GM13976 (cell line): ENCODE measurements at places on chromosomes 12 and 14.

DNA sequence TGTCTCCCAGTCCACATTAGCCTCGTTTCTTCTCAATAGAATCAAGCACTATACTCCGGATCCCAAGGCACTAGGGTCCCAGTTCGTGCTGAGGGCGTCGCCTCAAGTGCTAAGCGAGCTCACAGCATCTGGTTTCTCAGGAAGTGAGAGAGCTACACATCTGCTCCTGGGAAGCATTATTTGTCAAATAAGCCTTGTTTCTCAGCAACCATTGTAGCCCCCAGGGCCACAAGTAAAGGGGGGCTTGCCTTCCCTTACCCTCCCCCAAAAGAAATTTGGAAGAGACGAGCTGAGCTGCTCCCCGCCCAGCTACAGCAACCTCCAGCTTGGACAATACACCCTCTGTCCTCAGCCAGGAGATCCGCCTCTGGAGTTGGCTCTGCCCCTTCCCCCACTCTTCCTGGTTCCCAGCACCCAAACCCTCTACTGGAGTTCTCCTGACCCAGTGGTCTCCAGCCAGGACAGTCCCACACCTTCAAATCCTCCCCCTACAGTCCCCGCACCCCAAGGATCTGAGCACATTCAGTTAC lies 5.7 kb upstream of the TNS2 start:
- DNase-seq, result no peak

DNA sequence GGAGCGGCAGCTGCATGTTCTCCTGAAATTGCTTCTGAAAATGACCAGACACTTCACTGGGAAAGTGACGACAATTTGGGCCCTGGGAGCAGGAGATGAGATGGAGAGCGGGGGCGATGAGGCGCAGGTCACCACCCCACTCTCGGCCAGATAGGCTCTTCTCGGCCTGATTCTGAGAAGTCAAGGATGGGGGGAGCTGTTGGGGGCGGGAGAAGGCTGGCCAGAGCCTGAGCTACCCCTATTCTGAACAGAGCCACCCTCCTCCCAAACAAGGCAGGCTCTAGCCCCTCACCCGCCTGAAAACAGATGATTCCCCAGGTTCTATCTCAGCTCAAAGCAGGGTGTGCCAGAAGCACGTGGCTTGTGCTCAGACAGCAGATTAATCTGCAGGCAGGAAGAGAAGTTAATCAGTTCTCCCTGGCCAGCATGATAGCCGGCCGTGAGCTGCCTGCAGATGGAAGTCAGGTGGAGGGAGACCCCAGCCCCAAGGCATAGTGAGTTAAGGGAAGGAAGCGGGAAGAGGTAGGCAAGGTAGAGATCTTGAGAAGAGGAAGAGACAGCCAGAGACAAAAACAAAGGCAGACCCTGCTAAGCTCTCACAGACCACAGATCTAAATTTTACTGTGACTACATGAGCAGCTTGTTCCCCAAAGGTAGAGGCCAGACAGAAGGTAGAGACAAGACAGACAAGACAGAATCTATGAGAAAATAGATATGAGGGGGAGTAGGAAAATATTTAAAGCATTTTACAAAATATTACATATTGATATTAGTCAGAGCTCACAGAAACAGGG lies 10.9 kb upstream of the TAC3 start:
- no peak for DNase-seq

DNA sequence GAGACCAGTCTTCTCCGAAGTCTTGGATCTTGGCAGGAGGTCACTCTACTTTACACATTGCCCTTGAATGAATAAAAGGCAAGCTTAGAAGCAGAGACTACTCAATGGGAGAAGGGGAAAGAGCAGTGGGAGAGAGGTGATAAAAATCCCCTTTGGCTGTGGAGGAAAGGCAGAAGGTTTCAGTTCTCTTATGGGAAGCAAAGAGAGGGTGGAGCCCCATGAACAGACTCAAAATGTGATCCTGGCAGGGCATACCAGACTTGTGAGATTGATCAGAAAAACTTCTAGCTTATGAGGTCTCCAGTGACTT lies 49.6 kb upstream of the HECTD1 start:
- DNase-seq, result no peak

- no peak for DNase-seq
These were observed 71.7 kb upstream of the RIN3 start for GRCh38 chr14:92441751-92442504.

GRCh38 chr14:50845166-50845565 lies 14.2 kb upstream of the NIN start:
- DNase-seq, result no peak

DNA sequence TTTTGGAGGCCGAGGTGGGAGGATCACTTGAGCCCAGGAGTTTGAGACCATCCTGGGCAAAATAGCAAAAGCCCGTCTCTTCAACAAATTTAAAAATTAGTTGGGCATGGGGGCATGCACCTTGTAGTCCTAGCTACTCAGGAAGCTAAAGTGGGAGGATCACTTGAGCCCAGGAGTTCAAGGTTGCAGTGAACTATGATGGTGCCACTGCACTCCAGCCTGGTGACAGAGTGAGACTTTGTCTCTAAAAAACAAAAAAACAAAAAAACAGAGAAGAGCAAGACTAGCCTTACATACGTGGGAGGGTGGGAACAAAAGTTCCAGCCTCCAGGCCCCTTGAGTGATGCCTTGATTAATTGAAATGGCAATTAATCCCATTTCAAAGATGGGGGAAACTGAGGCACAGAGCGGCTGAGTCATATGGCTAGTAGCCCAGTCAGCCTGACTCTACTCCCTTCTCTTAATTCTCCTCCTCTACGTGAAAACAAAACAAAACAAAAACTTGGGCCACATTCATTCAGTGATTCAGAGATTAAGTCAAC lies 3.3 kb upstream of the FAM222A start:
- DNase-seq, result no peak

GRCh38 chr14:56491299-56492285 lies 88.0 kb upstream of the TMEM260 start:
- no peak for DNase-seq

GRCh38 chr12:51726931-51727330 lies 121.6 kb downstream of the FIGNL2 start:
- DNase-seq, result no peak

DNA sequence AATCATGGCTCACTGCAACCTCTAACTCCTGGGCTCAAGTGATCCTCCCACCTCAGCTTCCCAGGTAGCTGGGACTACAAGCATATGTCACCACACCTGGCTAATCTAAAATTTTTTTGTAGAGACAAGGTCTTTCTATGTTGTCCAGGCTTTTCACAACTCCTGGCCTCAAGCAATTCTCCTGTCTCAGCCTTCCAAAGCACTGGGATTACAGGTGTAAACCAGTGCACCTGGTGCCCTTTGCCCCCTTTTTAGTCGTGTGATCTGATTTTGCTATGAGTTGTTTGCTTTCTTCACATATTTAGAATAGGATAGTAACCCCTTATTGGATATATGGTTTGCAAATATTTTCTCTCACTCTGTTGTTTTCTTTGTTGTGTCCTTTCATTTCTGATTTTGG lies 1.7 kb upstream of the RAD52 start:
- no peak for DNase-seq

DNA sequence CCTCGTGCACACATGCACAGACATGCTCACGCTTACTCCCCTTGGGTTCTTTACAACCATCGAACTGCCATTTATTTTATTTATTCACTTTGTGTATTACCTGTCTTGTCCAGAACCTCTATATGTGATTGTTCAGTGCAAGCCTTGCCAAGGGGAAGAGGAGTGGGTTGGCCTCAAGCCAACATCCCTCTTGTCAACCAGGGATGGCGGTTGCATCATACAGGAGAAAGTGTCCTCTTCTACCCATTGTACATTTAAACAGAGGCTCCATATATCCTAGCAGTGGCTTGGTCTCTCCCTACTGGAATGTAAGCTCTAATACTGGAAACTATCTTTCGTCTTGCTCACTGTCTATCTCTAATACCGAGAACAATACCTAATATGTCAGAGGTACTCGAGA lies 108.4 kb downstream of the C12orf42 start:
- no peak for DNase-seq

DNA sequence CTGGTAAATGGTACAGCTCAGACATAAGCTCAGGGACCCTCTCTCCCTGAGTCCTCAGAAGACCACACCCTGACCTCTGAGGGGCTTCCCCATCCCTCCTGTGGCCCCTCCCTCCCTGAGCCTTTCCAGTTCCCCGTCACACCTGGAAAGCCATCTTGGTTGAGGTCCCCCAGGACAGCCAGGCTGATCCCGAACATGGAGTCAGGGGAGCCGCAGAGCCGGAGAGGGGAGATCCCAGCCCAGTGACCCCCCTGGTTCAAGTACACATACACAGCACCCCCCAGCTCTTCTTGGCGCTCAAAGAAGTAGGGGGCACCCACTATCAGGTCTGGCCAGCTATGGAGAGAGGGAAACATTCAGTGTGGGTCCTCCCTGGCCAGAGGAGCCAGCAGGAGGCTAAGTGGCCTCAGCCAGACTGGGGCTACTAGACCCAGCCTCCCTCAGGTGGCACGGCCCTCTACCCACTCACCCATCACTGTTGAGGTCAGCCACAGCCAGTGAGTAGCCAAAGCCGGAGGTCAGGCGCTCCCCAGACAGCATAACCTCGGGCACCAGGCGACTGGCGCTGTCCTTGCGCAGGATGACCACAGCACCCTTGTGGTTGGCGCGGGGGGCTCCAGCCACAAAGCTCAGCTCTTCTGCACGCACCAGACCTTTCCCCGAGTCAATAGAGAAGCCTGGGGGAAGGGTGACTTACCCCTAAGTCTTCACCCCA lies 9.3 kb downstream of the ITGA7 start:
- no peak for DNase-seq

DNA sequence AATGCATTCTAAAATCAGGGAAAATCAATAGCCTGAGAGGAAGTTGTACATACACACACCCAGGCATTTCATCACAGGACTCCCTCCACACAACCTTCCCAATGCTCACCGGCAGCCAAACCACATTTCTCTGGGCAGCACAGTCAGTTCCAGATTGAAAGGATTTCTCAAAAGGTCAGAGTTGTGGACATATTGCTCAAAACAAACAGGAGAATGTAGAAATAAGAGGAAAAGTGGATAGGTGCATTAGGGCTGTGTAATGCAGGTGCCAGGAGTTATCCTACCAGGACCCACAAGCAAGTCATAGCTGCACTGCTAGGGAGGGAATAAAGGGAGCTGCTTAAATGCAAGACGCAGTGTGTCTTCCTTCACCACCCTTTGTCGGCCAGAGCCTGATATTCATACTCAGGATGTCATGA lies 62.9 kb downstream of the GCH1 start:
- DNase-seq, result no peak

- DNase-seq, result no peak
These were observed 45.0 kb downstream of the SYNE3 start for GRCh38 chr14:95471476-95471875.

GRCh38 chr12:65313719-65314317 lies 35.3 kb downstream of the MSRB3 start:
- DNase-seq, result no peak

DNA sequence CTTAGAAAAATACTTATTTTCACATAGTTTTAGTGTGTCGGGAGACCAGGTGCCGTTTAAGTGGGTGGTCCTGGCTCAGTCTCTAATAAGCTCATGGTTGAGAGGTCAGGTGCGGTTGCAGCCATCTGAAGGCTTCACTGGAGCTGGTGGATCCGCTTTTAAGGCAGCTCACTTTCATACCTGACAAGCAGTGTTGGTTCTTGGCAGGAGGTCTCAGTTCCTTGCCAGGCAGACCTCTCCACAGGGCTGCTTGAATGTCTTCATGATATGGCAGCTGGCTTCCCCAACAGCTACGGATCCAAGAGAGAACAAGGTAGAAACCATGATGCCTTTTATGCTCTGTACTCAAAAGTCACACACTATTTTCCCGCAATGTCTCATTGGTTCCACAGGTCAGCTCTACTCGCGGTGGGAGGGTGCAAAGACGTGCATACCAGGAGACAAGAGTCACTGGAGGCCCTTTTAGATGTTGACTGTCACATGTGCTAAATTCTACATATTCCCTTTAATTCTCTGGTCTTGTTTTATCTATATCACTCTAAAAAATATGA lies 8.0 kb upstream of the ZDHHC17 start:
- DNase-seq, result no peak

- no peak for DNase-seq
These were observed 83.5 kb downstream of the RIMBP2 start for GRCh38 chr12:130632642-130633041.

- no peak for DNase-seq
These were observed 16.7 kb upstream of the CRY1 start for GRCh38 chr12:107109726-107110719.

GRCh38 chr14:55482936-55483605 lies 42.7 kb upstream of the TBPL2 start:
- no peak for DNase-seq

- no peak for DNase-seq
These were observed 22.4 kb downstream of the FAM181A start for GRCh38 chr14:93949511-93950075.

DNA sequence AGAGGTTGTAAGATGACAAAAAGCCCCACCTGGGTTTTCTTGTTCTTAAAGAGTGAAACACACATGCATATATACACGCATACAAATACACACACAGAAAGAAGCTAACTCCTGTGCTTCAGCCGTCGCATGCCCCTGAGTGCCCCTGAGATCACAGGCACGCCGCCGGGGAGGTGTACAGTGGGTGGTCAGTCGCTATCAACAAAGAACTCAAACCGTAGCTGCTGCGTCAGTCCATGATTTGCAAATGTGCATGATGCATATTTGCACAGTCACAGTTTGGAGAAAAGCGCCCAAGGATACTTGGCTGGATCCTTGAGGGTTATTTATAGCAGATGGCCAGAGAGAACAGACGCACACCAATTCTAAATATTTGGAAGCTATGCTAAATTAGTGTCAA lies 206.9 kb downstream of the TMEM132D start:
- DNase-seq, result no peak

GRCh38 chr12:103877934-103878510 lies 37.0 kb upstream of the NT5DC3 start:
- peak; percentile 46 for DNase-seq
